ENCODE measurements at places on chromosomes 2 and 18.

- no peak for DNase-seq
Observed at GRCh38 chr2:225670111-225670974, 270.8 kb downstream of the NYAP2 start.

DNA sequence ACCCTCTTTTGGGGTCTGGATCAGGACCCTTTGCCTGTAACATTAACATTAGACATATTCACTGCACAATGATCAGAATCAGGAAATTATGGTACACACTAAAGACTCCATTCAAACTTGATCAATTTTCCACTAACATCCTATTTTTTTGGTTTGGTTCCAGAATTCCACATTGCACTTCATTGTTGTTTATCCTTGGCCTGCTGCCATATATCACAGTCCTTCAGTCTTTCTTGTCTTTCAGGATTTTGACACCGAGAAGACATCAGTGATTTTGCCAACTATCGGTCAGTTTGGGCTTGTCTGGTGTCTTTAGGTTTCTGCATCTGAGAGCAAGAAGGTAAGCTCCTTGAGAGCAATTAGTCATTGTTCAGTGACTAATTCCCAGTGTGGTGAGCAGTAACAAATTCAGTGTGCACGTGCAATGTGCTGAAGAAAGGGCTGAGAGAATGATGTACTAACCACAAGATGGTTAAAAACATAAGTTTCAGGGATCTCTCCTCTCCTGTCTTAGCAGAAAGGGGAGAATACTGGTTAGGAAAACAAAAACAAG, 23.5 kb downstream of the MARCHF4 start:
- DNase-seq = no peak

DNA sequence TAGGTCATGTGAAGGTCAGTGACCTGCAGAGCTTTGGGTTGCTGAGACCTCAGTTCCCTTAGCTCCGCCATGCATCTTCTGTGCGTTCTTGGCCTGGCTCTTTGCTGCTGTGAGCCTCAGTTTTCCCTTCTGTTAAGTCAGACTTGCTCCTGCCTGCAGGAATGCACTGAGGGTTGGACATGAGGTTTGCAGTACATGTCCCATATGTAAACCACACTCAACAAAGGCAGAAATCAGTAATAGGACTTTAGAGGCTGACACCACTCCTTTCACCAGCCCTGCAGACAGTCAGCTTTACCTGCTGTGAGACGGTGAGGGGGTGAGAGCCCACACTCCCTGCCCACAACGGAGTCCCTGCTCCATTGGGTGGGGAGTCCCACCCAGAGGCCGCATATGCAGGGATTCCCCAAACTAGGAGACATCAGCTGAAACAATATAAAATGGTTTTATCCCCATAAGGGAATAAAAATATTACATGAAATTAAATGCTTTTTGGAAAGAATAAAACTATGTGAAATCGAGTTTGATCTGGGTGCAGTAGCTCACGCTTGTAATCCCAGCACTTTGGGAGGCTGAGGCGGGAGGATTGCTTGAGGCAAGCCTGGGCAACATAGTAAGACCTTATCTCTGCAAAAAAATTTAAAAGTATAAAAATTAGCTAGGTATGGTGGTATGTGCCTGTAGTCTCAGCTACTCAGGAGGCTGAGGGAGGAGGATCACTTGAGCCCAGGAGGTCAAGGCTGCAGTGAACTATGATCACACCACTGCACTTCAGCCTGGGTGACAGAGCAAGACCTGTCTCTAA, 55.1 kb downstream of the MYO7B start:
- DNase-seq = no peak

DNA sequence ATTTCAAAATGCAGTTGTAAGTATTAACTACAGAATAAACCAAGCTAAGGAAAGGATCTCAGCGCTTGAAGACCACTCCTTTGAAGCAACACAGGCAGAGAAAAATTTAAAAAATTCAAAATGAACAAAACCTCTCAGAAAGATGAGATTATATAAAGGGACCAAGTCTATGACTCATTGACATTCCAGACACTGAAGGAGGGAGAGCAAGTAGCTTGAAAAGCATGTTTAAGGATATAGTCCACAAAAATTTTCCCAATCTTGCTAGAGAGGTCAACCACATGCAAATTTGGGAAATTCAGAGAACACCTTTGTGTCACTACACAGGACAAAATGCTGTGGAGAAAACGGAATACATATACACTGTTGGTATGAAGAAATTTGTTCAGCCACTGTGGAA, 112.6 kb upstream of the MC4R start:
- DNase-seq = no peak

- DNase-seq = no peak
Observed at GRCh38 chr2:102030855-102031527, 39.2 kb downstream of the IL1R2 start.

GRCh38 chr2:240336820-240337427, 98.5 kb upstream of the GPC1 start:
- DNase-seq = no peak

- no peak for DNase-seq
Observed at GRCh38 chr2:34997779-34998178, 1357.8 kb upstream of the CRIM1 start.

DNA sequence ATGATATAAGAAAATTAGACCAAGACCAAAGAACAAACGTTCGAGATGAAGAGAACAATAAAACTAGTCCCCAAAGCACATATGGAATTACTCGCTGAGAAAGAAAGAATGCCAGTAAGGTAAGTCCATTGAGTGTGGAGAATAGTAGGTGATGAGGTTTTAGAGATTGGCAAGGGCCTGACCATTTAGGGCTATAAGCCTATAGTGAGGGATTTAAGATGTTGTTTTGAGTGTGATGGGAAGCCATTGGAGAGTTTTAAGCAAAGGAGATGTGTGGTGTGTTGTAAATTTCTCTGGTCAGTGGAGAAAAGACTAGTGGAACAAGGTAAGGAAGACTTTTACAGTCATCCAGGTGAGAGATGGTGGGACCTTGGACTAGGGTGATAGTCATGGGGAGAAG, 151.1 kb downstream of the MCFD2 start:
- no peak for DNase-seq

- DNase-seq = no peak
Observed at GRCh38 chr2:99780276-99780675, 290.5 kb upstream of the REV1 start.

DNA sequence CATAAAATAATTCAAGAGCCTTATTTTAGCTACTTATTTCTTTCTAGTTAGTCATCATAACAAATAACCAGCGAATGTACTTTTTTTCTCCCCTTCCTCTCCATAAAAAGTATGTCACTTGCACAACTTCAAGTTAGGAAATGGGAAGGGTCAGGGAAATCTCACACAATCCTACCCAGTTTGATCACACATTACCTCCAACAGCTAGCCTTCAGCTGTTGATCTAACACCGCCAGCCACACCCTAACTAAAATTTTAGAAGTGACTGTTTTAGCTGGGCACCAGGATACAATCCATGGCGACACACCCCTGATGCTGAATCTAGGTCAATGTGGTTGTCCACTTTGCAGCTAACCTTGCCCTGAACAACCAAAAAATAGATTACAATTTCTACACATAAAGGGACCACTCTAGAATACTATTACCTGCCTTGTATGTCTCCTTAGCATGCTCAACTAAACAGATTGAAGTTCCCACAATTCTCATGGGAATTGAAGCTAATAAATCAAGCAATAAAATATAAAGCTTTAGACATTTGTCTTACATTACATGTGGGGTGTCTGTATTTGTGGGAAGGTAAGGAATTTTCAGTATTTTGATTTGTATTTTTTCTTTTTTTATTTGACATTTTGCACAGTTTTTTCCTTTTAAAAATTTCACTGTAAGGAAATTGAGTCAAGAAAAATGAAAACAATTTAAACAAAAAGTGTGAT, 7.3 kb upstream of the COL3A1 start:
- no peak for DNase-seq

GRCh38 chr2:143070704-143071103, 58.5 kb upstream of the ARHGAP15 start:
- DNase-seq = no peak

- no peak for DNase-seq
Observed at GRCh38 chr2:150742094-150742493, 254.6 kb upstream of the RND3 start.
